Skeletal muscle cell (primary cell): ENCODE measurements at places on chromosomes 12 and 14.

- DNase-seq: no peak
These were observed 57.5 kb downstream of the PLEKHA5 start for GRCh38 chr12:19186722-19187661.

- DNase-seq: no peak
These were observed 896 bp downstream of the HHIPL1 start for GRCh38 chr14:99645545-99646505.

- DNase-seq: peak; percentile 54
These were observed 25.6 kb downstream of the TCTN1 start for GRCh38 chr12:110639336-110640141.

DNA sequence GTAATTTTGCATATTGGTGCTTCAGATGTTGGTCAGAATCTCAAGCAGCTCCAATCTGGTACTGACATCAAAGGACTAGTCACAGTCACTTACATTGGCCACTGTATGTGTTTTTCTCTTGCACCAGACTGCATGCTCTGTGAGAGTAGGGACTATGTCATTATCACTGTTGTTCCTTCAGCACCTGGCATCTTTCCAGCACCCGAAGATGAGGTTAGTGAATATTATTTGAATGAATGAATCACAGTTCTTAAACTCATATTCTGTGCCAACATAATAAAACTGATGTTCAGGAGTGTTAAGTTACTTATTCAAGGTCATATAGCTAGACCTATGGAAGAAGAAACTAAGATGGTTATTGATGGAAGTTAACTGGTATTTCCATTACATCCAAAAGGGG lies 204.5 kb upstream of the TBX3 start:
- DNase-seq: peak; percentile 68

DNA sequence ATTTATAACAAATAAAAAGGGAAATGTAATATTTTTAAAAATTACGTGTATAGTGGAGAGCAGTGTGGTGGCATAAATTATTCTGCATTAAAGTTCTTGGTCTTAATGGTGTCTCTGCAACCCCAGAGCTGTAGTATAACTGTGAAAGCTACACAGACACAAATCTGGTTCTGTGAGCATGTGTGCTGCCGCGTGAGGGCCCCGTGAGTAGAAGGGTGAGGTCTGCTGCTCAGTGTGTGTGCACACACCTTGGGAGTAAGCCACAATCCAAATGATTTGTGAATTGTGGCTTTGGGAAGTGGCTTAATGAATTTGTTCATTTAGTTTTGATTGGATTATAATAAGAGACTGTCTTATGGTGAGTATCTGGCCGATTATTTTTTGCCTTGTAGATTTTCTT lies 16.8 kb downstream of the PELI2 start:
- DNase-seq: no peak

DNA sequence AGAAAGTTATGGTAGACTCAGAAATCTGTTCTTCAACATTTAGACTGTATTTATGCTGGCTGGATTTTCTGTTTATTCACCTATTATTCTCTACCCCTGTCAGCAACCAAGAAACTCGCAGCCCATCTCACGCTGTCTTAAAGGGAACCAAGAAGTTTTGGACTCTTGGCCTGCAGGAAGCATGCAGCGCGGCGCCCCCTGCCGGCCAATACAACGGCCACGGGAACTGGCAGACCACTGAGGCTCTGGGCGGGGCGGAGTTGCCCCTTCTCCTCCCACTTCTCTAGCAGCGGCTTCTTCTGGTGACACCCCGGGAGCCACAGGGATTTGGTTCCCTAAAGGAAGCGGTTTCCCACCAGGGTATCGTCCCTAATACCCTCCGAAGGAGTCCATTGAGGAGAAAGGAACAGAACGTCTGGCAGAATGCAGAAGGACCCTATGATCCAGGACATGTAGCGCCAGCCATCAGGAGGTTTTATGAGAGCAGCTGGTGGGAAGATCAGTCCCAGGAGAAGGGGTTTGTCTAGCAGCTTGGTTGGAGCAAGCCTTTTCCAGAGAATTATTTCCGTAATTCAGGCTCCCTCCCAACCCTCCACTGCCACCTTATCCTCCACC lies 21.0 kb upstream of the RNASE2 start:
- no peak for DNase-seq

DNA sequence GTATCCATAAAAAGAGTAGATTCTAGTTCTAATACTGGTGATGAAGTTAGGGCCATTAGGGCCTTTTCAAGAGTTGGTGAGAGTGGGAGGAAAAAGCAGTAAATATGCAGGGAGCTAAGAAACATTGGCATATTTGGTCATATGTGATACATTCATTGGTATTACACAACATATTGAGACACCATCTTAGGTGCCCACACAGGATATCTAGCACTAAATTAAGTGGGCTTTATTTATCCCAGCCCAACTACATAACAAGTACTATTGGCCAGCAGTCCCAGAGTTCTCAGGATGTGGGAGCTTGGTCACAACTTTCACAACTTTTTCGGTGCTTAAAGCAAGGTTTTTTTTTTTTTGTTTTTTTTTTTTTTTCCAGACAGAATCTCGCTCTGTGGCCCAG lies 2.0 kb upstream of the ING4 start:
- no peak for DNase-seq

- DNase-seq: no peak
These were observed 598 bp downstream of the HIF1A start for GRCh38 chr14:61695695-61696527.

- no peak for DNase-seq
These were observed 15.0 kb downstream of the TMBIM4 start for GRCh38 chr12:66154776-66155175.

DNA sequence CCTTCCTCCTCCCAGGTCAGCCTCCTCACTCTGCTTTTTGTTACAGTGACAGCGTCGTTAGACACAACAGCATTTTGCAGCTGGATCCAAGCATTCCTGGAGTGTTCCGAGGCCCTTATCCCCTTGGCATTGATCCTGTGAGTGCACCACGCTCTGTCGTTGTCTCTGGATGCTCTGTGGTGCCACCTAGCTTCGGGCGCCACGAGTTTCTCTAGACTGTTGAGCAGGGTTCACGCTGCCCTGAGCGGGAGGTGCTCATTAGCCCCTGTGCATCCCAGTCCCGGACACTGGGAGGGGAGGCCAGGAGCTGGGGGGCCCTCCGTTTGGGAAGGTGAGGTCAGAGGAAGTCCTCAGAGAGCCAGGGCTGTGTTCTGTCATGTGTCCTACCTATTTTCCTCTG lies 17.3 kb upstream of the DNAH10 start:
- no peak for DNase-seq

- DNase-seq: no peak
These were observed 31.9 kb upstream of the ZFP36L1 start for GRCh38 chr14:68824517-68825347.

DNA sequence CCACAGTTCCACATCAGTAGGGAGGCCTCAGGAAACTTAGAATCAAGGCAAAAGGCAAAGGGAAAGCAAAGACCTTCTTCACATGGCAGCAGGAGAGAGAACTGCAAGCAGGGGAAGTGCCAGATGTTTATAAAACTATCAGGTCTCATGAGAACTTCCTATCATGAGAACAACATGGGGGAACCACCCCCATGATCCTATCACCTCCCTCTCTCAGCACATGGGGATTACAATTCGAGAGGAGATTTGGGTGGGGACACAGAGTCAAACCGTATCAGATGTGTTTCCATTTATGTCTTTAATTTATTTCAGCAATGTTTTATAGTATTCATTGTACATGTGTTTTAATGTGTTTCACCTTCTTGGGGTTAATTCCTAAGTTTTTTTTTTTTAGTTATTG lies 25.8 kb downstream of the METAP2 start:
- no peak for DNase-seq

DNA sequence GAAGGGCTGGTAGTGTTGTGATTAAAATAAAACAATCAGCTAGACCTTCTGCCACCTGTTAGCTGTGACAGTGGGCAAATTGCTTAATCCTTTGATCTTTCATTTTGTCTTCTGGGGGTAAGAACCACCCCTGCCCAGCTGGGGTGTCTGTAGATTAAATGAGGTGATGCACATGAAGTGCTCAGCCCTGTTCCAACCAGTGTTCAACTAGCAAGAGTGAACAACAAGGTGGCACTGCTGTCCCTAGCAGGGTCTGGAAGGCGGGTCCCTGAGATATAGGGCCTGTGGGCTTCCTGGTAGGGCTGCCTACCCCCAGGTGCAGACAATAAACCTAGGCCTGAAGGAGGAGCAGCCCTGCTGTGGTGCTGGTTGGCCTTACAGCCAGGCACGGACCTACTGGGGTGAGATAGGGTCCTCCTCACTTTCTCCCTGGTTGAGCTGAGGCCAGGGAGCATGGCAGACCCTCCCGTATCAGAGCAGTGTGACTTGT lies 60.6 kb downstream of the ARL6IP4 start:
- DNase-seq: no peak

- DNase-seq: no peak
These were observed 43.5 kb downstream of the PRMT8 start for GRCh38 chr12:3534511-3534910.

DNA sequence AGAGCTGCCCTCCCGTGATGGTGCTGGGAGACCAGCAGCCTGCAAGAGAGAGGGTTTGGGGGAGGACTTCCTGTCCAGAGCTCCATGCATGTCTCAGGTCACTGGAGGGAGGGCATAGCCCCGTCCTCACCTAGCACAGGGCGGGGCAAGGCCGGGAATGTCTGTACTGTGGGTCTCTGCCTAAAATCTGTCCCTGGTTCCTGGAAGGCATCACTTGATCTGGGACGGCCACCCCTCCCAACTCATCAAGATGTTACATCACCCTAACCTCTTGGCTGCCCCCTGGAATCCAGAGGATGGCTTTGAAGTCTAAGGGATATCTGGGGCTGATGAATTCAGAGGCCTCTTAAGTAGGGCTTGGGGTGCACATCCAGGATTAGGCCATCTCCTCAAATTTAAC lies 37.0 kb upstream of the MEG3 start:
- no peak for DNase-seq
